Caudate nucleus (tissue), 63 donors: ENCODE measurements at places on chromosomes 5 and 9.

- DNase-seq: no peak
Measured at GRCh38 chr9:135256581-135257354, 169.3 kb downstream of the OLFM1 start.

DNA sequence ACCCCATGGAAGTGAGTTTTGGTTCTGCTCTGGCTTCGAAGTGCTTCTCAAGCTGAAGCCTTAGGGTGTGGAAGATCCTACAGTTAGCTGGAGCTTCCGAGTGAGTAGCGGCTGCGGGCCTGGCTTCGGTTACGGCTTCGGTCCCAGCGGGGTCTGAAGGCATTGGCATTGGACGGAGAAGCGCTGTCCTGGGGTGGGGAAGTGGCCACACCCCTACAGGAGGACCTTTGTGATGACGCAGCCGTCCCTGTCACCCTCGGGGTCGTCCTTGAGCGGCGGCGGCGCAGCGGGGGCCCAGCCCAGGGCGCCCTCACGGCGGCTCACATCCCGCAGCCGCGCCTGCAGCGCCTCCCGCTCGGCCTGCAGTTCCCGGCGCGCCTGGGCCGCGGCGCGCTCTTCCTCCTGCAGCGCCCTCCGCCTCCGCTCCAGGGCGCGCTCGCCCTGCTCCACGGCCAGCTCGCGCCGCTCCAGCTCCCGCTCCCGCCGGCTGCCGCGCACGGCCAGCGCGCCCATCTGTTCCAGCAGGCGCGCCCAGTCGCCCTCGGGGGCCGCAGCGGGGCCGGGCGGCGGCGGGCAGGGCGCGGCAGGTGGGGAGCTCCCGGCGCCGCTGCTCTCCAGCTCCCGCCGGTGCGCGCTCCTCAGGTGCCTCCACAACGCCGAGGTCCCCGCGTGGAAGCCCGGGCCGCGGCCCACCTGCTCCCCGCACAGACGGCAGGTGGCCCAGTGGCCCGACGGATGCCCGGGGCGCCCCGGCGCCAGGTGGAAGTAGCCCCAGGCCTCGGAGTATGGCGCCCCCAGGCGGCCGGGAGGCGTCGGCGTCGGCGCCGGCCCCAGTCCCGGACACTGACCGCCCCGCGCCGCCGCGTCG is 9.9 kb downstream of the ZBED3 start:
- DNase-seq: peak; percentile 54

DNA sequence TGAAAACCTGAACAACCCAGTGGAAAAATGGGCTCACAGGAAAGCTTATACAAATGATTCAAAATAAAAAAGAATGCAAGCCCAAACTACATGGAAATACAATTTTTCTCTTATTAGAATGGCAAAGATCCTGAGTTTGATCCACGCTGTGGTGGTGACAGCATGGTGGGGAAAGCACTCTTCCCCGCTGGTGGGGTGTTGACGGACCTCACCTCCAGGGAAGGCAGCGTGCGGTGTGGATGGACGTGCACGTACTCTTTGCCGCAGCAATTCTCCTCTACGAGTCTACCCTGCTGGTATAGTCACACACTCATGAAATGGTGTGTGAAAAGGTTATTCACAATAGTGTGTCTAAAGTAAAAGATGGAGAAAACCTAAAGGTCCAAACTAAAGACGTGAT is 5.9 kb upstream of the ZFP62 start:
- DNase-seq: no peak

- DNase-seq: no peak
Measured at GRCh38 chr5:134758176-134758503, 439 bp upstream of the DDX46 start.

- no peak for DNase-seq
Measured at GRCh38 chr9:95073042-95073607, 244.4 kb downstream of the FANCC start.

DNA sequence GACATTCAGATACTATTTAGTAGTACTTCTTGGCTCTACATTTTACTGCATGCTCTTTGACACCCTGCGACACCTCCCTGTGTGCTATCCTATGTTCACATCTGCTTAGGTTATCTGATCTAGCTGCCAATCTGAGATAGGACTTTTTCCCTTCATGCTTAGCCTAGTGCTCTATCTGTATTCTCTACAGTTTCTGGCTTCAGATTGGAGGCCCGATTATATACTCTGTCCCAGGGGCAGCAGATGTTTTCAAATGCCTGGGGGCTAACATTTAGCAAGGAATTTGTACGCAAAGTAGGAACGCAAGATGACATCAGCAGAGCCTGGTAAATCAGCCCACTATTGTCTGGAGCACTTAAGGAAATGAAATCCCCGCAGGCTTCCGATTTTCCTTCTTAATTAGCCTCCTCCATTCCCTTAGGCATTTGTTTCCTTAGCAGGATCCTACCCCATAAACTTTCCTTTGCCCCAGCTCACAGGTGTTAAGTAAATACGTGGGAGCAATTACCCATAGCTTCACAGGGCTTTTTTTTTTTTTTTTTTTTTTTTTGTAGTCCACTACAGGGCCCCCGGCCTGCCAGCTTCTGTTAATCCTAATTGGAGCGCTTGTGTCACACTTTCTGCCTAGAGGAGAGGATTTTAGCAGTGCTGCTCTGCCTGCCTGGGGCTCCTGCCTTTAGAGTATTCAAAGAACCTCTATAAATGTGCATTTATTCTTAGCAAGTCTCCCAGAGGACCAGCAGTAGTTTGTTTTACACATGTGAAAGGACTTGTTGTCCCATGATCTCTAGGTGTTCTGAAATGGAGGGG is 61.1 kb upstream of the LPAR1 start:
- DNase-seq: no peak

- DNase-seq: no peak
Measured at GRCh38 chr5:6468870-6469269, 20.2 kb downstream of the UBE2QL1 start.

DNA sequence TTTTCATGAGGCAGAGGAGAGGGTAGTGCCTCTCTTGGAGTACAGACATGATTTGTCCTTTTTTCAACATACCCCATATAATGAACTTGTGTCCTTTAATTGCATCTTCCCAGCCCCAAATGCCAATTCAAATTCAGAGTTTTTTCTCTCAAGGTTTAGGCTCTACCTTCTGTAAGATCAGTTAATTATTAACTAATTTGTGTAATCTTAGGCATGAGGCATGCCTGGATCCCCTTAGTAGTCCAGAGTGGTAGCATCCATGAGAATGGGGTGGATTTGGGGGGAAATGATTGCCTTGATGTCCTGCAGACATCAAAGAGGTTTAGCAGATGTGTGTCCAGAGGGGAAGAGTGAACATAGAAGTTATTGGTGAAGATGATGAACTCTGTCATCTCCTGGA is 533.3 kb downstream of the LRRC70 start:
- no peak for DNase-seq

- peak; percentile 23 for DNase-seq
Measured at GRCh38 chr9:133147412-133148198, 16.1 kb downstream of the GBGT1 start.

DNA sequence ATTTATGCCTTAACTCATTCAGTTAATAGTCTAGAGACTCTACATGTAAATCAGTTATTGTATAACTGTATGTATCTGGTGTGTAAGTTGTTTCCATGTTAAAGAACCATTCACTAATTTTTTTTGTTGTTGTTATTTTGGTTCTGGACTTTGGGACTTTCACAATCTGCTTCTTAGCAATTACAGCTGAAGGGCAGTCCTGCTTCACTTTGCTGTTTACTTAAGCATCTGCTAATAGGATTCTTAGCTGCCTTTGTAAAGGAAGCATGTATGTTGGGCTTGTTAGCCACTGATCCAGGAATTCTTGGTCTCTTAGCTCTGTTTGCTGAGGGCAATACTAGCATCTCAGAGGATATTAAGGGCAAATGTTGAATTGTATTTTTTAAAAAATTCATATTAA is 97.0 kb downstream of the FOCAD start:
- DNase-seq: no peak

DNA sequence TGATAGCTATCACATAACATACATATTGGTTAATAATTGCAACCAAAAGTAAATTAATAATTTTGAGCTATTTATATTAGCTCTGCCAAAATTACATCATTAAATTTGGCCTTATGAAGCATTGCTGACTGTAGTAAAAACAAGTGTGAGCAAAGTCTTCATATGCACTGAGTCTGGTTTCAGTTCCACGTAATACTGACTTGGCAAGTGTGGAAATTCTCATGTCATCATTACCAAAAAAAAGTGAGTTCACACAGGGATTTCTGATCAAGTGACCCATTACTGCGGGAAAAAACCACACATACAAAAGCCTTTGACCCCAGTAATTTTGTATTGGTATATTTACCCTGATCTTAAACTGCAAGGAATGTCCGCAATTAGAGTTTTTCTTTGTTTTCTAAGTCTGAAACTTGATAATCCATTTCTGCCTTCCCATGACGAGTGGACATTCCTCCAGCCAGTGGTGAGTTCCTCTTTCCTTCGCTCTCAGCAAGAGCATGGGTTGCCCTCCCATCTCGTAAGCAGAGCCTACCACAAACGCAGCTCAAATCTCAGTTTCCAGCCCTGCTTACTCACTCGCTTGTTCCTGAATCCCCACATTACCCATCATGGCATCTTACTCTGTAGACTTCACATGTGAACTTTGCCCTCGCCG is 220.2 kb upstream of the DMRT1 start:
- DNase-seq: no peak

GRCh38 chr5:154625031-154625430 is 130.1 kb upstream of the LARP1 start:
- DNase-seq: peak; percentile 22

- DNase-seq: no peak
Measured at GRCh38 chr5:173202266-173202875, 32.6 kb downstream of the NKX2-5 start.

DNA sequence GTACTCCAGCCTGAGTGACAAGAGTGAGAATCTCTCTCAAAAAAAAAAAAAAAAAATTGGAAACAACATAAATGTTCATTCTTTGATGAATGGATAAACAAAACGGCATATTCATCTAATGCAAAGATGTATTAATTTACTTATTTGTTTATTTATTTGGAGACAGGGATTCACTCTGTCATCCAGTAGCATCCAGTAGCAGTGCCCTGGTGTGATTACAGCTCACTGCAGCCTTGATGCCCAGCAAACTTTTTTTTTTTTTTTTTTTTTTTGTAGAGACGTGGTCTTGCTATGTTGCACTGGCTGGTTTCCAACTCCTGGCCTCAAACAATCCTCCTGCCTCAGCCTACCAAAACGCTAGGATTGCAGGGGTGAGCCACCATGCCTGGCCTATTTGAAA is 24.4 kb downstream of the OR2V2 start:
- no peak for DNase-seq

- no peak for DNase-seq
Measured at GRCh38 chr9:90464978-90465377, 177.6 kb downstream of the DIRAS2 start.

DNA sequence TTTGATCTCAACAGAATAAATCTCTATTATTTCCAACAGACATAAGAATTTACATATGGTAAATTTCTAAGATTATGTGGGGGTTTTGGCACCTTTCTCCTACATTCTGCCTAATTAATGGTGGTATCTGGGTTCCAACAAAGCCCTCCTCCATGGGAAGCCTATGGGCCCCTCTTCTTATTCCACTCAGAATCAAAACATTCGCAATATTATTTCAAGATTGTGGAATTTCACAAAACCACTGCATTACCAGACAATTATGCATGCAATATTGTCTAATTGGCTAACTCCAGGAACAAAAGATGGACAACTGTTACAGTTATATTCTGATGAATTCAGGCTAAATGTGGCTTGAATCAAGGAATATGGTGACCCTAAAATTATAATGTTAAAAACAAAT is 434.0 kb downstream of the NFIB start:
- no peak for DNase-seq

- DNase-seq: no peak
Measured at GRCh38 chr9:91714020-91714806, 235.8 kb downstream of the ROR2 start.

- no peak for DNase-seq
Measured at GRCh38 chr5:33885679-33886078, 6.1 kb downstream of the ADAMTS12 start.

- DNase-seq: no peak
Measured at GRCh38 chr5:147507480-147508126, 2.3 kb downstream of the DPYSL3 start.

- DNase-seq: no peak
Measured at GRCh38 chr5:77400645-77401044, 91.5 kb downstream of the WDR41 start.

GRCh38 chr5:134111741-134112647 is 2.5 kb upstream of the TCF7 start:
- no peak for DNase-seq

DNA sequence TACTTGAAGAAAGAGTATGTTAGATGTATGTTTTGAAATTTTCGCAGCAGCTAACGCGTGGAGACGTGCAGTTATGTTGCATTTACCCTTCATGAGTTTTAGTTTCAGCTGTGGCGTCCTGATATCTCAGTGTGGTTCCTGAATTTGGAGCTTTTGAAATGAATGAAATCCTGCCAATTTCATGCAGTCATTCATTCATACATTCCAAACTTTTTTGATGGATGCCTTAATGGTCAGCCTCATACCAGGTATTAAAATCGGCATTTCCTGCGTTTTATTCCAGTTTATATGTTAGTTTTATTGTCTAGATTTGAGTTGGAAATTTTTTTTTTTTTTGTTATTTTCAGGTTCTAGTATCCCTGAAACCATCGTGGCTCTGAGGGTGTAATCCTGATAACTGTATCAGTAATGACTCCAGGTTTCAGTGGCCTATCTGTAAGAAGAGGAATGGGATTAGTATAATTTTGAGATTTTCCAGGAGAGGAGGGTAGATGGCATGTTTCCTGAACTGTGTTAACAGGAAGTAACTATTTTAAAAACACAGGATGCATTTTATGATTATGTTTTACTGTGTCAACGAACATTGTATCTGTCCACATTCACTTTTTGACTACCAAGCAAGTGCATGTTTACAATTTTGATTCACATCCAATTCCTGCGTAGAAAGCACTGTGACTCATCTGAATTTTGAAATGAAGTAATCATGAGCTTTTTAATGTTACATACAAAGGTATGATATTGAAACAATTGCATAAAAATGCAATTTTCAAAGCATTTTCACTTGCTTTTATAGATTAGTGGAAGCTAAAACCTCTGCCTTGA is 1.0 kb downstream of the FOCAD start:
- no peak for DNase-seq

DNA sequence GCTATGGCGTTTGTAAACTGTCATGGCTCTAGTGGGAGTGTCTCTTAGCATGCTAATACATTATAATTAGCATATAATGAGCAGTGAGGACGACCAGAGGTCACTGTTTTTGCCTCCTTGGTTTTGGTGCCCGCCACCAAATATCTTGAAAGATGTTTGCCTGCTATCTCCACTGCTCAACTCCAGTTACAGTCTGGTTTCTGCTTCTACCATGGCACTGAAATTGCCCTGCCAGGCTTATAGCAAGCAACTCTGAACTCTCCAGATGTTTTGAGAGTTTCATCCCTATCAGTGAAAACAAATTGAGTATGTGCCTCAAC is 122.1 kb upstream of the SPRY4 start:
- no peak for DNase-seq
